Substantia nigra (tissue), 51 donors: ENCODE measurements at places on chromosomes 12 and 14.

DNA sequence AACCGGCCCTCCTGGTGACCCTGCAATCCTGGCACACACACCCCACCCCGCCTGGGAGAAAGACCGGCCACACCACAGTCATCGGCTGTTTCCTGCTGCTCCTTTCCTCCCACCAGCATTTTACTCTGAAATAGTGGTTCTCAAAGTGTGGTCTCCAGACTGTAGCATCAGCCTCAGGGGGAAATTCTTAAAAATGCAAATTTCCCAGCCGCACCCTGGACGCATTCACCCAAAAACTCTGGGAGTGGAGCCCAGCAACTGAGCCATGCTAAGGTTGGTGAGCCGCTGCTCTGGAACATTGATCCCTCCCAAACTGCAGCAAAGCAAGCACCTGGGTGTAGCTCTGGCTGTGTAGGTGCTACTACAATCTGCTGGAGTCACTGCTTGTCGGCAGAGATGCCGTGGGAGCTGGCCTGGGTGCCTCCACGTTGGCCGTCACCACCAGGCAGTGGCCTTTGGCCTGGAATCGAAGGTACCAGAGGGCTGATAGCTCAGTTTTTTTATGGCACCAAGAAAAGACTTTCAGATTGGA is 38.4 kb upstream of the BCL2L14 start:
- no peak for DNase-seq

DNA sequence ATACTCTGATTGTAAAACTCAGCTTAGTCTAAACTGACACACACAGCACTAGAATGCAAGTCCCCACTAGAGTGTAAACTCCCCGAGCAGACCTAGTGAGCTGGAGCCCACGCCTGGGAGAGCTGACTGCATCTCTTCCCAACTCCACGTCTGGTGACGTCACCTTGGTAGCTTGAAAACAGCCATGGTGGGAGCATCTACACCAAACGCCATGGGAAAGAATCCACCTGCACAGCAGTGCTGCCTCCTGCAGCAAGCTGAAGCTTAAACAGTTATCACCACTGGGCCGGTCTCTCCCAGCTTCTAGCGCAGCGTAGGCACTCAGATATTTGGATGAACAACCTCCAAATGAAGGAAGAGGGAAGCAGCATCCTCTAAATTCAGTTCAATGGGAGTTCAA is 4.3 kb upstream of the PAPLN start:
- DNase-seq = no peak

DNA sequence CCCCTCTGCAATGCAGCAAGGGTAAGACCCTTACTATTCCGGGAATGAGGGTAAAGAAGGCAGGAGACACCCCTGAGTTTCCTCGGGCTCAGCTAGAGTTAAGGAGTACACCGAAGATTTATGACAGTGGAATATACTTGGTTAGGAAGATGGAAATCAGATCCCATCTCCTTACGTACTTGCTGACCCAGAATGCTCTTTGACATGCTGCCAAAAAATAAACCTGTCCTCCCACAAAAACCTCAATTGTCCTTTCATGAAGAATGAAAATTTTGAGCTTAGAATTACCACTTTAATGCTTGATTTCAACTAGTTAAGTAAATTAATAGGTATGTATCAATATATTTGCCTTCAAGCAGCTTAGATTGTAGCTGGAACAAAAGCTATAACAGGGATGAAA is 99.5 kb downstream of the PRIMA1 start:
- DNase-seq = no peak

- no peak for DNase-seq
These were observed 102.0 kb downstream of the SLC38A4 start for GRCh38 chr12:46723629-46724419.

DNA sequence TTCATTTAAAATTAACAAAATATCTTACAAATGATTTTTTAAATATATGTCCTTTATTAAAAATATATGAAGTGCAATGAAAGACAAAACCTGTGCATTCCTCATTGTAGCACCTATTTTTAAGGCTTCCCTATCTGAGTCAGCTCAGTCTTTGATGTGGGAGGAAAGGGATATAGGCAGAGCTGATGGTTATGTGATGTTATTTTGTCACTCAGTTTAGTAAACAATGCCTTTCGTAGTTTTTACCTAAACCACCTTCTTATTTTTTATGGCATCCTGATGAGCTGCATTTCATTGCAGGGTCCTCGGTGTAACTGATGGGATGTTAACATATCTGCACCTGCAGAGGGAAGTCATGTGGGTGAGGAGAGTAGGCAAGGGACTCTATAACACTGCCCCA is 58.9 kb upstream of the FRMD6 start:
- DNase-seq = no peak

- DNase-seq = no peak
These were observed 7.1 kb downstream of the LTBR start for GRCh38 chr12:6391013-6391412.

GRCh38 chr14:70662080-70662479 is 20.4 kb downstream of the TTC9 start:
- no peak for DNase-seq

- DNase-seq = no peak
These were observed 202.5 kb downstream of the KCNC2 start for GRCh38 chr12:75007133-75007532.

DNA sequence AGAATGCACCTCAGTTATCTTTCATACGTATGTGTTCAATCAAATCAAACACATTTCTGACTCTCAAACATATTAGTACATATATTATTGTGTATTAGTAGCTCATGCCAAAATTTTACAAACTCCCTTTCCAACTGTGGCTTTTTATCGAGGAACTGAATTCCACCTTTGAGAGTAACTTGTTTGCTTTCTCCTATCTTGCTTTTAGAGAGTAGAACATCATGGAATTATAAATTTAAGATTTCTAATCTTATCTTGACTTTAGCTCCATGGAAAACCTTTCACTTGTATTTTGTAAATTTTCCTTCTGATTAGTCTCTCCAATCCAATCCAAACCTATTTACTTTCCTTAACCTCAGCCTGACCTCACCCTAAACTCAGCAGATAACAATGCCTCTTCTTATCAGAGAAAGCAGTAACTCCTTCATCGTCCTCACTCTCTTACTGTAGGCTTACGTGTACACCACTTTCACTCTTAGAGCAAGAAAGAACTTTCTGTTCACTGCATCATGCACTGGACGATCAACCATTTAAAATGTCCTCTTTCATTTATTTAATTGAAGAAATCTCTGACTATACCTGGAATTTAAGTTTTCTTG is 164.5 kb downstream of the TMTC3 start:
- no peak for DNase-seq

- DNase-seq = no peak
These were observed 53.6 kb downstream of the AKAP6 start for GRCh38 chr14:32382704-32383103.

GRCh38 chr12:39617887-39618286 is 1.7 kb downstream of the ABCD2 start:
- DNase-seq = no peak

- peak; percentile 69 for DNase-seq
These were observed 7.9 kb downstream of the SETD1B start for GRCh38 chr12:121811434-121812319.

DNA sequence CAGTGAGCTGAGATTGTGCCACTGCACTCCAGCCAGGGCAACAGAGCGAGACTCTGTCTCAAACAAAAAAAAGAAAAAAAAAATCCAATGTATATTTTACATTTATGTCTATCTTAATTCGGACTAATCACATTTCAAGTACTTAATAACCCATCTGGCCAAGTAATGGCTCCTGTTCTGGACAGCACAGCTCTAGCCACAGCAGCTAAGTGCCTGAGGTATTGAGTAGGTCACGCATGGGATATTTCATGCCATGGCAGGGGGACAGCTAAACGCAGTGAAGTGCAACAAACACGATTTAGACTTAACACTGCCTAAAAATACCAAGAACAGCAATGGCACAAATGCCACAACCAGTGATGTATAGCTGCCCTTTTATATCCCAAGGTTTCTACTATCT is 8.0 kb downstream of the BAZ1A start:
- no peak for DNase-seq

DNA sequence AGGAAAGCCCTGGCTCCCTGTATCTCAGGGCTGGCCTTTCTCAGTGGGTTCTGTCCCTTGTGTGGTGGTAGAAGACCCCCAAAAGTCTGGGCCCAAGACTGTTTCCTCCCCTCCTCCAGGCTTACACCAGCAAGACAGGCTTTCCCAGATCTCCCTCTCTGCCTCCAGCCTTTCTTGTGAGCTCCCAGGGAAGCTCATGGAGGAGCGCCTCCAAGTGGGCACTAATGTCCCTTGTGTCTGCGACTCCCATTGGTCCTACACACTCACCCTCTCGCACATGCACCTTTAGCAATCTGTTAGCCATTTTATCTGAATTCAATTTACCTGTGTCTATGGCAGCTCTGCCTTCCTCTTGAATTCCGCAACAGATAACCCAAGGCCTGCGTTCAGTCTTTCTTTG is 251.1 kb upstream of the CAND1 start:
- DNase-seq = no peak
